ENCODE measurements at places on chromosomes 6 and 20.

DNA sequence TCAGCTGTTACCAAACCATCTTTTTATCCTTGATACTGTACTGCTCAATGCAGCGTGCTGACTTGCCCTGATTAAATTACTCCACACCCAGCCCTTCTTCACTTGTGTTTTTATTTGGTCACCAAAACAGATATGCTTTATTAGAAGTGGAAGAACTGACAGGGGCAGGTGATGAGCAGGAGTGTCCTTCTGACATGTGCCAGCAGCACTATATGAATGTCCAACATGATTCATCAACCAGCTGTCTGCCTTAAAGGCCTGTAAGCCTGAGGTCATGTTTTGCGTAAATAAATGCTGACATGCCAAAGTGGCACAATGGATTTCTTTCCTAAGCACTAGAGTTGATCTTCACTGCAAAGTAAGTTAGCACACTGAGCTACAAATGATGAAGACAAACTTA, 15.4 kb downstream of the POPDC3 start:
- DNase-seq, result no peak

GRCh38 chr6:137001977-137002302, 42.8 kb downstream of the IL20RA start:
- no peak for DNase-seq

- DNase-seq, result no peak
Measured at GRCh38 chr6:42049948-42050296, 402 bp upstream of the TAF8 start.

DNA sequence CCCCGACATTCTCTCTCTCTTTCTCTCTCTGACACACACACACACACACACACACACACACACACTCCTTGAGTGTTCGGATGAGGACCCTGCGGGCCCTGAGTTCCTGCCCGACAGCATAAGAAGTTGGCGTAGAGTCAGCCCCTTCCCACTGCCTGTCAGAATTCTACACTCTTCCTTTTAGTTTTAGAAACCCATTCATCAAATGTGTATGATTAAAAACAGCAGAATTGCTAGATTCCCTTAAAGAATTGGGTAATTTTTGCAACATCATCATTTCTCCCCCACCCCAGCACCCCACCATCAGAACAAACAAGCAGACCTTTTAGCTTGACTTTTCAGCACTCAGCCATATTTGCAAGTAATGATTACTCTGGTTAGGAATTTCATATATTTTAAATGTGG, 322.8 kb downstream of the FARS2 start:
- no peak for DNase-seq

DNA sequence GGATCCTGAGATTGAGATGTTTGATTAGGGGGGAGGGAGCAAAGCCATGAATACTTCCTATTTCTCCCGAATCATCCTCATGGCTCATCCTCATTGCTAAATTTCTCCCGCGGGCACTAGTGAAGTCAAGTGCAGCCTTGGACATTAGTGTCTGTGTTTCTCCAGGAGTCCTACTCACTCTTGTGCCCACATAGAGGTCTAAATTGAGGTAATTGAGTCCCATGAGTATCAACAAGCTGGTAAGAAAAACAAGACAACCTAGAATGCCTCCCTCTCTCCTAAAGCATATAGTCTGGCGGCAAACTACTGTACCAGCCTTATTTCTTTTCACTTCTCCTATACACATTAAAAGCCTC, 420 bp downstream of the CENPQ start:
- no peak for DNase-seq

DNA sequence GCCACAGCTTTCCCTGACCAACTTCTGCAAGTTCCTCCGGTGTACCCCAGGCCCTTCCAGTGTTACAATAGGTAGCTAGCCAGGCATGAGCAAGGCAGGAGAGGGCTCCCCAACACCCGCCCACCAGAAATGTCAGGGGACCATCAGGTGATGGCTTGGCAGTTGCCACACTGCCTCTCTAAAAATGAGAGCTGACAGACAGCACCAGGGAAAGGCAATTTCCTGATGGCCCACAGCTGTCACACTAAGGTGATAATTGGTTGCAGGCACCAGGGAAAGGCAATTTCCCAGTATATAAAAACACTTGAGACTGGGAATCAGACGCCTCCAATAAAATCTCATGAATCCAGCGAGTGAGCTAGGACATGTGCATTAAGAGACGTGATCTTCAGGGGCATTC, 49.9 kb downstream of the PXDC1 start:
- no peak for DNase-seq
